ENCODE measurements at places on chromosomes 5 and 9.

GRCh38 chr5:137392261-137392660 is 106.9 kb downstream of the SPOCK1 start:
- DNase-seq = no peak

- no peak for DNase-seq
Measured at GRCh38 chr5:157447201-157447637, 12.8 kb upstream of the NIPAL4 start.

- DNase-seq = no peak
Measured at GRCh38 chr5:177442066-177442826, 4.4 kb upstream of the PRR7 start.

DNA sequence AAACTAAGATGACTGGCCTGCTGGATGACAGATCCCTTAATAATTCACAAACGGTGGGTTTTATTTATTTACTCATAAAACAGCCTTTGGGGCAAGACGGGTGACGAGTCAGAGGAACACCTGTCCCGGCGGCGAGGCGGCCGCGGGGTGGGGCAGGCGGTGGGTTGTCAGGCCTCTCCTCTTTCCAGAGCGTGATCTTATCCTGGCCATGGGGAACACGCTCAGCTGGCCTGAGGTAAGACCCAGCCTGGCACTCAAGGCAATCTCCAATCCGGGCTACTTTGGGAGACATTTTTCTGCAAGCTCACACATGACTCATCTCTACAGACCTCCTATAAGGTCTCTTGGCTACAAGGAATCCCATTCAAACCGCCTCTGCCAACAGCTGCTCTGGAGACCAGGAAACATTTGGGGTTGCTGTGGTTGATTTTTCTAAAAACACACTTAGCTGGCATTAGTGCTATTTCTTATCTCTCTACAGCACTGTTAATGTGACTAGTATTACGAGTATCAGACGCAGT is 6.3 kb downstream of the RAPGEF1 start:
- DNase-seq = no peak

DNA sequence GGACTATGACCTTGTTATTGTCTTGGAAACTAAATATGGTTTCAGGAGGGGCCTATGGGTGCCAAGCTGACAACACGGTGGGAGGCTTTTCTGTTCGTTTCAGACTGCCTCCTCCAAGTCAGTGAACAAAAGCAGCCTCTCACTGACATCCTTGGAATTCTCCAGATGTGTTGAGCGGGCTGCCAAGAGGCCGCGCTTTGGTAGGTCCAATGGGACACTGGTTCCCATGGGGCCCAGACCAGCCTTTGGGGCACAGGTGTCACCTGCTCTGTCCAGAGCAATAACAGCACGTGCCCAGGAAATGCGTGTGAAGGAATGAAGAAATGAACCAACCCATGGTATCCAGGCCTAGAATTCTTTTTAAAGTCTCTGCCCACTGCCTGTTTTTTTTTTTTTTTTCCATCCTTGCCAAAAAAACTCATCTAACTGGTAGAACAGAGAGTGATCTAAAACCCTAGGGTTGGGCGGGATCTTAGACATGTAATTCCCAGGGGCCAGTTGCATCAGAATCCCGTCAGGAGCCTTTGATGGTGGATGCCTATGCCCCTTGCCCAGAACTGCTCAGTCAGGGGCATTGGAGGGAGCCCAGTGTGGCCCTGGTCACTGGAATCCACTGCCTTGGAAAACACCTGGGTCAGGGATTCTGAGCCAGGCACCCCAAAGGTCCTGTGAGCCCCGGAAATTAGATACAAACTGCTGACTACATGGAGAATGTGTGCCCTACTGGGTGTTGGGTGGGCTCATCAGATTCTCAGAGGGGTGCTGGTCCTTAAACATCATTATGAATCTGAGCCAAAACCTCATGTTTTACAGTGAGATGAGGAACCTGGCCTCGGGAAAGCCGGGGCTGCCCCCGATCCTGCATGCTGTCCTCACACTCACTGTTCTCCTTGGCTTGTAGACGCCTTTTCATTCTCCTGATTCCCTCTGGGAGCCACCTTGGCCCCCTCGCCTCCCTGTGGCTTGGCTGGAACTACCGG is 60.1 kb downstream of the GTF3C4 start:
- DNase-seq = no peak

- no peak for DNase-seq
Measured at GRCh38 chr5:136076067-136076466, 47.3 kb downstream of the TGFBI start.

GRCh38 chr5:157819502-157820115 is 39.3 kb downstream of the CLINT1 start:
- peak; percentile 51 for DNase-seq

GRCh38 chr9:111405701-111406100 is 75.7 kb upstream of the OR2K2 start:
- no peak for DNase-seq

DNA sequence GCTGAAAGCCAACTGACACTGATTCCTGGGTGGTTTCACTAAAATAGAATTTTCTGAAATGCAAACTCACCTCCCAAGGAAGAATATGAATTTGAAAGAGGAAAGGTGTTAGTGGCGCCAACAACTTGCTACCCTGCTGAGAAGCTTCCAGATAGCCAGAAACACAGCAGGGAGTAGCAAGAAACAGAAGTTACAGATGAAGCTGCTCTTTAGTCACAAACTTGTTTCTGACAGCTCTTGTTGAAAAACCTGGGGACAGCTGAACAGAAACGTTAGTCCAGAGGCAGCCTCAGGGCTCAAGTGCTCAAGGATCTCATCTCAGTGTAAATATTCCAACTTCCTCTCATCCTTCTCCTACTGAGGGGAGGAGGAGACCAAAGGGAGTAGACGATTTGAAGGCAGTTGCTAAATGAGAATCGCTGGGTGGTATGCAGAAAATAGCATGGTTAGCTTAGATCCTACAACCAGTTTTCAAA is 184.1 kb downstream of the PDE4D start:
- no peak for DNase-seq

DNA sequence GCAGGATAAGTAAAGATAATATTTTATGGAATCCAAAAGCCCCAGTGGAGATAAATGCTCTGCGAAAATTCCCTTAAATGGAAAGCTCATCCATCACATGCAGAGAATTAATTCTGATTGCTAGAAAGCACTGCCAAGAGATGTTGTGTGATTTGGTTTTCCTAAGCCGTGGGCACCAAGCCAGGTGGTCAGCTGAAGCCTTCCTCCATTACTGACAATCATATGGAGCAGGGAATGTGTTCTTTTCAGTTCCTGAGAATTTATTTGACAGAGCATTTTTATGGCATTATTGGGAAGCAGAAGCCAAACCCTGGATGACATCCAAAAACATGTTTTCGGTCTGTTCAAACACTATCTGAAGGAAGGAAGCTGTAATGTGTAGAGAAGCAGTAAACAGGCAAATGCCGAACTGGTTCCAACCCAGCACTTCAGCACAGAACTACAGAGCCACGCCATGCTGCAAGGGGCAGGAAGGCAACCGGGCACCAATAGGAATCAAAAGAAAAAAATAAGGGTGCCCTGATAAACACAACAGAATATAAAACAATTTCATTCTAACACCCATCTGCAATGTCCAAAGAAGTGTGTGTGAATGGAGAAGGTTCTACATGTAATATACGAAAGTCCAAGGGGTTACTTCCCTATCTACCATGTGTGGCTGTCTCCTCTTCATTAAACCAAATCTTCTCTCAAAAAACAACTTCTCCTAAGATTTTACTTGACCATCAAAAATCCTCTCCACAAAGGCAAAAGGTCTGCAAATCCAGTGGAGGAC is 12.3 kb downstream of the ARSB start:
- DNase-seq = no peak

DNA sequence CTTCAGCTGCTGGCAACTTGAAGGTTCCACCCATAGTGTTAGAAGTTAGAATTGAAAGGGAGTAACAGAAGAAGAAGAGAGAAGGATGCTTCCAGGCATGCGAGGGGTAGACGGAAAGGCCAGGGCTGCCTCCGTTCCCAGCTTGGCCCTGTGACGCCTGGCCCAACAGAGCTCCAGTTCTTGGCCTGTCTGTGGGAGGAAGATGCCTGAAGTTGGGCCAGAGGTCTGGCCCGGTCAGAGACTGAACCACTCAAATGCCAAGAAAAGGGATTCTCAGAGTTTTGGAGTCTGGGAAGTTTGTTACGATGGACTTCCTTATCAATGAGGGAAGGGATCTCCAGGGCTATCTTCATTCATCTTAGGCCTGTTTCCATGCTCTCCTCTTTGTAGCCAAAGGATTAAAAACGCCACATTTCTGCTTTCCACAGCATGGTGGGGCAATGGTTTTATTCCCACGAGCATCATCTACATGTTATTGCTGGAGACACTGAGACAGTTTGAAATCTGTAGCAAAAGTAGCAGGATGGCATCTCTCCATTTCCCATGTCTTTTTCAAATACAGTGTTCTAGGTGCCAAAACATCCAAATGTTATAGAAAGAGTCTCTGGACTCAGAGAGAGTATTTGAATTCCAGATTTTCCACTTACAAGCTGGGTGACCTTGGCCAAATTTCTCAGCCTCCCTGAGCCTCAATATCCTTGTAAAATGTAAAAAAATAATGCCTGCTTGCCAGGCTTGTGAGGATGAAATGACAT is 65.4 kb upstream of the ANKRD55 start:
- DNase-seq = no peak

- DNase-seq = peak; percentile 64
Measured at GRCh38 chr5:134439210-134439654, 27.6 kb upstream of the CDKN2AIPNL start.

- DNase-seq = no peak
Measured at GRCh38 chr9:137226338-137227053, 806 bp upstream of the RNF224 start.

GRCh38 chr5:76789991-76790581 is 28.7 kb upstream of the F2RL1 start:
- no peak for DNase-seq

All from globus pallidus (tissue), 1 donor.